ENCODE measurements at places on chromosomes 7 and 10.

DNA sequence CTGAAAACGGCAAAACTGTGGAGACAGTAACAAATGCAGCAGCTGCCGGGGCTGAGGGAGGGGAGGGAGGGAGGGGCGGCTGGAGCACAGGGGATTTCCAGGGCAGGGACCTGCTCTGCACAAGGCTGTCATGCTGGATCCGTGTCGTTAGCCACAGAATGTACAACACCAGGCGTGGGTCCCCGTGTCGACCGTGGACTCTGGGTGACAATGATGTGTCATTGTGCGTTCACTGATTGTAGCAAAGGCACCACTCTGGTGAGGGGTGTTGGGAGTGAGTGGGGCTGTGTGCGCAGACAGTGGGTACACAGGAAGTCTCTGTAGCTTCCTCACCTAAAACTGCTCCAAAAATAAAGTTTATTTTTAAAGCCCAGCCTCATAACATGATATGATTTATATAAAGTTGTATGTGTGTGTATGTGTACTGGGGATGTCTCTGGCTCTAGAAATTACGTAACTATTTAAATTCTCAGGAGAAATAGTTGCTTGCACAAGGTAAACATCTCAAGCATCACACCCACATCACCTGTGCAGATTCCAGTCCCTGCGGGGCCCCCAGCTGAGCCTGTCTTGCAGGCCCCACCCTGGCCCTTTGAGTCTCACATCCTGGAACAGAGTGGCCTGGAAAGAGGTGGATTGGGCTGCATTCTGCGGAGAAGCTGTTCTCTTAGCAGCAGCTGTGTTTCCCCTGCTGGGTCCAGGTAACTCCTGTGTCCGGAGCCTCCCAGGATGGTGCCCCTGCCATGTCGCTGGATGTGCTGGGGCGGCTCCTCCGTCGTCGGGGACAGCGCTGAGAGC, 135.7 kb downstream of the DYNC2I1 start:
- DNase-seq = no peak

DNA sequence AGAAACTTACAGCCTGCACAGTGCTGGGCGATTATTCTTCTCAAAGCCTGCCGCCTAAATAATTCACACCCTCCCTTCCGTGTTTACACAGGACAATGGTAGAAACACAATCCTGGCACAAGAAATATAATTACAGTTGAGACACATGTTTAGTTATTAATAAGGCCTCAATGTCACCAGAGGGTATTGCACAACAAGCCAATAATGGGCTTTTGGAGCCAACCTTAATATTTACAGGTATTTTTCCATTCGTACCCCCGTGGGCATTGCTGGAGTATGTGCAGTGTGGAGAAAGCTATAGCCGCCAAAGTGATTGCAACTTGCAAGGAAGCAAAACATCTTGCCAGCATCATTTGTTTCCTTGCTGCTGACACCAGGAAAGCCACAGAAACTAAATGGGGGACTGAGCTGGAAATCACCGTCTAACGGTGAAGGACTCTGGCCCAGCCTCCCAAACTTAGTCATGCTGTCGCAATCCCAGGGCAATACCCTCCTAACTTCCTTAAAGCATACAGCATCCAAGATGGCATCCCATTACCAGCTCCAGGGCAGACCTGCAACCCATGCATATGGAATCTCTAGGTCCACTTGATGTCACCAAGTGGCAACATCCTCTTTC, 8.6 kb downstream of the CALN1 start:
- DNase-seq = peak; percentile 53

- DNase-seq = no peak
These were observed 111.6 kb downstream of the ACTR3B start for GRCh38 chr7:152871005-152871677.

DNA sequence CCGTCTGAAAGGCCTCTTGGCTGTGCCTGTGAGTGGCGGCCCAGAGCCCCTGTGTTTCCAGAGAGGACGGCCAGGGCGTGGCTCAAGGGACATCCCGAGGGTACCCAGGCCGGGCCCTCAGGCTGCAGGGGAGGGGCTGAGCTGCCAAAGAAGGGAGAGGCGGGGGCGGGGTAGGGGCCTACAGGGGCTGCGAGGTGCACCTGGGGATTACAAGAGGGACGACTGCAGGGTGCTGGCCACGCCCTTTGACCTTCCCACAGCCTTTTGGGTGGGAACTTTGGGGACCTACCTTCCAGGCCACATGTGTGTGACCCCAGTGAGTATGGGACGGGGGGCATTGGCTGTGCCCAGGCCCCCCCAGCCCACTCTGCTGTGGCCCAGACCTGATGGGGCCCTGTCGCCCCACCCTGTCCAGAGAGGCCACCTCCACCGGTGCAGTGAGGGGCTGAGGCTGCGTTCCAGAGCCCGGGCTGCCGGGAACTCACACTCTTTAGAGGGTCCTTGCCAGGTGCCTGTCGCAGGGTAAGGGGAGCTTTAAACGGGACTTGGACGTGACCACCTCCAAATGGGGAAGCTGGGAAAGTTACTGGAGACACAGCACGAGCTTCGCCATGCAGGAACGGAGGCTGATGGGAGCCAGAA, 19.0 kb upstream of the NKX6-2 start:
- DNase-seq = no peak

GRCh38 chr7:28990200-28990960, 32.2 kb upstream of the TRIL start:
- DNase-seq = no peak

- no peak for DNase-seq
These were observed 108.9 kb upstream of the ASAH2 start for GRCh38 chr10:50360077-50360850.

- DNase-seq = no peak
These were observed 607.4 kb upstream of the MBL2 start for GRCh38 chr10:53379956-53380355.

DNA sequence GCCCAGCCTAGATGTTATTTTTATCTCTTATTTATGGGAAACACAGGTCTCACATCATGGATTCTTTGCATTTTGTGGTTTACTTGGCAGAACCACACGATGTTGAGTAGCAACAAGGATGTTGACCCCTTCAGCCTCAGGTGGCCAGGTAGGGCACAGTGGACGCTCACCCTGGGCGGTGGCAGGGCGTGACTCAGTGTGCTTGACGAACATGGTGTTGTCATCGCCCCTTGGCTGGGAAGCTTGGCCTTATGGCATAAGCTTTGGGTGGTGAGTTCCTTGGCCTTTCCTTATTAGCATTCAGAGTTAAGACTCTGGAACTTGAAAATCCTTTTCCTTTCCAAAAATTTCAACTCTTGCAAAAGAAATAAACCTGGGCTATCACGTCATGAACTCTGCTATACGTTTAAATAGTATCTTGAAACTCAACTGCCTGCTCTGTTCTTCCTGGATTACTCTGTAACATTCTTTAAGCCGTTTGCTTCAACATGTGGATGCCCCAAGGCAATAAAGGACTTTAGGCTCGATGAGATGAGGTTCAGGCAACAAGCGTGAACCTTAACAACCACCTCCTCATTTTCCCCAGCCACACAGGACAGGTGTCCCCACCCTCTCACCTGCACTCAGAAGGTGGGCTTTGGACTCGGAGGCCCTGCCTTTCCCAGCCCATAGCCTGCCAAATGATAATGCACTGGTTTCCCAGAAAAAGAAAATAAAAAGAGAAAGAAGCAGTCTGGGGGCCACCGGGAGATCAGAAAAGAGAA, 22.5 kb upstream of the ECHDC3 start:
- no peak for DNase-seq

- DNase-seq = no peak
These were observed 7.3 kb downstream of the POLL start for GRCh38 chr10:101580486-101581399.

GRCh38 chr10:104045151-104046089, 40.3 kb downstream of the COL17A1 start:
- DNase-seq = peak; percentile 47

DNA sequence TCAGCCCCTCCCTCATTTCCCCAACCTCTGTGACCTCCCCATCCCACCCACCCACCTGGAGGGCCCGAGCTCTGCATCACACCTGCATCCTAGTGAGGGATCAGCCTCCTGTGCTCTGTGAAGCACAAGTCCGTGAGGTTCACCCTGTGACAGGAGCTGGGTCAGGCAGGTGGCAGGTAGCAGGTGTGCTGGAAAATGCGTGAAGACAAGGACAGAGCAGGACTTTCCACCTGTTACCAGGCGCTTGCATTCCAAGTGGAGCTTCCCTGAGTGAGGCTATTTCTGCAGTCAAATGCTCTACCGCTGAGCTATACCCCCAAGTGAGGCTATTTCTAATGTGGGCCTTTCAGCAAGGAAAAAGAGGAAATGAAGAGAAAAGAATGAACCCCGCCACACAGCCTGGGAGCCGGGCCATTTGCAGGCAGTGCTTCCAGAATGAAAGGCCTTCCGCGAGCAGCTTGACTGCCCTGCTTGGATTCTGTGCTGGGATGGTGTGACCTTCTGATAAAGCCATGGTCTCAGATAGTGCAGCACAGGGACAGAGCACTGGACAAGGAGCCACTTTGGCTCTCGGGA, 13.3 kb upstream of the CPXM2 start:
- no peak for DNase-seq

DNA sequence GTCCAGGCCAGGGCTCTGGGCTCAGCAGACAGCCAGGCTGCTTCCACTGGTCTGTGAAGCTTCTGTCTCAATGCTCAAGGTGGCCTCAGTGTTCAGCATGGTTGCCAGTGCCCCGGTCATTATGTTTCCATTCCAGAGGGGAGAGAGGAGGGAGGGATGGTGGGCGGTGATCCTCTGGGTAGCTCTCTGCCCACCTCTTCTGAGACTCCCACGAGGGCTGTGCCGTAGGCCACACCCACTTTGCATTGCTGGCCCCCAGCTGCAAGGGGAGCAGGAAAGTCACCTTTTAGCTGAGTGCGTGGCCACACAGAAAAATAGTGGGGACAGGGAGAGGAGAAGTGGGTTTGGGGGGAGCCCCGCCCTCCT, 42.5 kb downstream of the FOXK1 start:
- no peak for DNase-seq

DNA sequence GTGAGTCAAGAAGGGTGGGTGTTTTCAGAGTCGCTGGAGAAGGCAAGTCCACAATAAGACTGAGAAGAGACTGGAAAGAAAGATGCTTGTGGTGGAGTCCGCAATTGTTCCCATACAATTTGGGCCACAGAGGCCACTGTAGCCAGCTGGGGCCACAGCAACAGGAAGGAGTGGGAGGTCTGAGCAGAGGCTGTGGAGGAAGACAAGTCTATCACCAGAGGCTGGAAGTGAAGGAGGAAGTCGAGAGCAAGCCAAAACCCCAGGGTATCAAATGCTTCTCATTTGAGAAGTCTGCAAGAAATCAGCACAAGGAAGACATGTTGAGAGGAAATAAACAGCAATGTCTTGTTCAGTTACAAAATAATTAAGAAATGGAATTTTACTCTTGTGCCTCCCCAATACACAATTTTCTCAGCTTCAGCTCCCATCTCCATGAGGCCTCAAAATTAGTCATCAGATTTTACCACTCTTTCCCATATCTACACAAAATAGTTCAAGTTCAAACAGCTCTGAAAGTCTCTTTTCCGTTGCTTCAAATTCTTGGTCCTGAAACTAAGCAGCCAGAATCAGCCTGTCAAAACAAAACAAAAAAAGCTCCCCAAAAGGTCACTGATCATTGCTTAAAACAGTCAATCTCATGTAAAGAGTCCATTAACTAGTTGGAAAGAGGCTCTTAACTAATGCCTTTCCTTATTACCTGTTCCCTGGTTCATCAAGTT, 31.6 kb downstream of the SLC16A12 start:
- DNase-seq = peak; percentile 53

- DNase-seq = peak; percentile 24
These were observed 177.4 kb downstream of the SFMBT2 start for GRCh38 chr10:7233259-7233991.

DNA sequence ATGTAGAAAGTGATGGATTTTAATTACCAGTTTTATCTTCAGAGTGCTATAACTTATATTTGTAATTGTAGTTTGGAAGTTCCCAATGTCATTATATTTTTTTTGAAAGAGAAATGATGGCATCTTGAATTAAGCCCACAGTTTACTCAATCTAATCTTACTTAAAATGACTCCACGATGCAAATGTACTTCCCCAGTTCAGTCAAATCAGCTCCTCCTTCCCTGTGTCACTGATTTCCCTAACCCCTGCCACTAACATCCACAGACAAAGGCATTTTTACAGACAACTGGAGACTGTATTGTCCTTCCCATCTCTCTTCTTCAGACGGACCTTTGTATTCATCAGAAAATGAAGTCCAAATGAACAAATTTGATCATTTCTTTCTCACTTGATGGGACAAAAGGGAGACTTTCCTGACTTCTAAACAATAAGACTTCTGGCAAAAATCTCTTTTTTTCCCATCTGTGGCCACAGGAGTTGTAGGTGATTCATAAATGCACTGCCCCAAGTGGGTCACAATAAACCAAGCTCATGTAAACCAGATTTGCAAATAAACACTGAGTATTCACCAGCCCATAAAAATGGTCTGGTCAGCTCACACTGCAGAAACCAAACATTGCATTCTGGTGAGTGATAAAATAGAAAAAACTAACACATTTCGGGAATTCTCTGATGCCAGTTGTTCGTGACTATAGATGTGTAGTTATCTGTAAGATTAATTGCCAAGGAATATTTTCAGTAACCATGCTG, 162.9 kb downstream of the FANK1 start:
- peak; percentile 32 for DNase-seq

- no peak for DNase-seq
These were observed 279.9 kb upstream of the SORCS1 start for GRCh38 chr10:107444443-107444842.

DNA sequence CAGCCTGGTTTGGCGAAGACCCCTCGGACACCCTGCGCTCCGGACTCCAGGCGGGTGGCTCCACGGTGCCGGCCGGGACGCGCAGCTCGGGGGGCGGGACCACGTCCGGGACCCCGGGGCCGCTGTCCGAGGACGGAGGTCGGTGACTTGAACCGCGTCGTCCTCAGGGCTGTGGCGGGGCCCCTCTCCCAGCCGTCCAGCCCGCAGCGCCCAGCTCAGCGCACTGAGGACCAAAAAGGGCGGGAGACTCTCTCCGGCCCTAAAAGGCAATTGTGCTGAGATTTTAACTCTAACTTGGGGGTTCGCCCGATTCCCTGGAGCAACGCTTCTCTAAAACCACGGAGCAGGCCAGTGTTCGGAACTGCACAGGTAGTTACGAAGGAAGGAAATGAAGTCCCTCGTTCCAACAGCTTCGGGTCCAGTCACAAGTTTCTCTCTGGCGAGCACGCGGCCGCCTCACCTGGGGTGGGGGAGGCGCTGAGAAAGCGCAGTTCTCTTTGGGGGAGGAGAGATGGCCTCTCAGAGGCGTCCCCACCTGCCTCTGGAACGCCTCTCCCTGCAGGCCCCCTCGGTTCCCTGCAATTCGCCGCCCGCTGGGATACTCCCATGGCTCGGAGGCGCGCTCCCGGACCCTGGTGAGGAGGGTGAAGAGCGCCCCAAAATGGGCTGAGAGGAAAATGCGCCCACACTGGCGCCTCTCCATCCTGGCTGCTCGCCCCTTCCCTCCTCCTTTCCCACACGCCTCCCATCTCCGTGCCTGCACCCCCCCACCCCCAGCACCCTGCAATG, 352.7 kb downstream of the DNAJB6 start:
- no peak for DNase-seq

GRCh38 chr10:123062726-123063125, 53.9 kb downstream of the ACADSB start:
- no peak for DNase-seq

- DNase-seq = no peak
These were observed 143.3 kb upstream of the TNS3 start for GRCh38 chr7:47725031-47725780.
